GM12865 (cell line): ENCODE measurements at places on chromosomes 2 and 18.

- no peak for DNase-seq
These were observed 5.1 kb downstream of the TXNL4A start for GRCh38 chr18:79983253-79983652.

DNA sequence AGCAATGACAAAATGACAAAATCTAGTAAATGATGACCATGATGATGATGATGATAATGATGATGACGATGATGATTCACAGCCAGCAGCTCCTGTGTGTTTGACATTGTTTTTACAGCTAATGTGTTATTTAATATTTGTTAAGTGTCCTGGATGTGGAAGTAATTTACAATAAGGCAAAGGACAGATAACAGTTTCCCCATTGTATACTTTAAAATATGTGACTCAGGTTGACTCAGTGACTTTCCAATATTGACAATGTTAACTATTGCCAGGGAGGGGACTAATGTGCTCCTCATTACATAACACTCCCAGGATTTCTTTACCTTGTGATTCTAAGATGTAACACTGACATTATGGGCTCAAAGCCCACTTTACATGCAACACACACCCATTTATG lies 602.2 kb downstream of the FBXO15 start:
- DNase-seq = no peak

GRCh38 chr2:2867397-2867979 lies 510.1 kb downstream of the EIPR1 start:
- DNase-seq = no peak

GRCh38 chr2:74457129-74457548 lies 1.1 kb upstream of the WBP1 start:
- DNase-seq = no peak

DNA sequence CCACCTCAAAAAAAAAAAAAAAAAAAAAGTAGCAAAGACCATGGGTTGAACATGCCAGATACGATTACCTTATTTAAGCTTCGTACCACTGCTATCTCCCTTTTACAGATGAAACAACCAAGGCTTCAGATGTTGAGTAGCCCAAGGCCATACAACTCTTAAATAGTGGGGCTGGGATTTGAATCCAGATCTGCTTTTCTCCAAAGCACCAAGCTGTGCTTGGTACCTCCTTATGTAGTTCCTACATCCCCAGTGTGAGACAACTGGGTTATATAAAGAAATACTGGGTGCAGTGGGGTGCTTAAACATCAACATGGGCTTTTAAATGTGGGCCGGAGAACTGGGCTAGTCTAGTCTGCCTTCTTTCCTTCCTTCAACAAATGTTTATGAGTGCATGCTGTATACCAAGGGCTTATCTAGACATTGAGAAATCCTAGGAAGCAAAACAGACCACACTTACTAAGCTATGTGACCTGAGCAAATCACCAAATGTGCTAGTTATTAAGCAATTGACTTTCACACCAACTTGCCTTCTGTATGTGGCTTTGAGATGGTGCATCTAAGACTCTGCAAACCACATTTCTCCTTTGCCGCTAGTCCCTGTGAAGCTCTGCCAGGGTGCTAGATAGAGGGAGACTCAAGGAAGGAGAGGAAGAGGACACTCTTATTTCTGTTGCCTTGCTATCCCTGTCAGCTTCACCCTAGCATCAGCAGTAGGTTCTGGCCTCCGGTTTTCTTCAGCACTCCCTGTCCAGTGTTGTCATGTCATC lies 206.8 kb upstream of the FBXO11 start:
- no peak for DNase-seq

GRCh38 chr2:43228756-43229659 lies 2.6 kb upstream of the ZFP36L2 start:
- peak; percentile 69 for DNase-seq

DNA sequence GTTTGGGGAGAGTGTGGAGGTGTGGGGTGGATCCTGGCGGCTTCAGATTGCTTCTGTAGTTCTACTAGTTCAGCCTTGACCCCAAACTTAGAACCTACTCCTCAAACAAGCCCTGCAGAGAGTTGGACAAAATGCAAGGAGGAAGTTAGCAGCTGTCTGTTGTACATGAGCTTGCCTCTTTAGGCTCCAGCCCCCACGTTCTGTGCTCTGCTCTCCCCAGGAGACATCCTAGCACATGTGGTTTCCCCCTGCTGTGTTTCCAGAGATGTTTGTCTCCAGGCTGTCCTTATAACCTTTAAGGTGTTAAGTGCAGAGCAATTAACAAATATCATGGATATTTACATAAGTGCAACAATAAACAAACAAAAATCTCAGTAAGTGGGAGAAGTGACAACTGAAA lies 111.1 kb downstream of the ACOXL start:
- no peak for DNase-seq

GRCh38 chr2:128475427-128476211 lies 157.0 kb upstream of the HS6ST1 start:
- no peak for DNase-seq

DNA sequence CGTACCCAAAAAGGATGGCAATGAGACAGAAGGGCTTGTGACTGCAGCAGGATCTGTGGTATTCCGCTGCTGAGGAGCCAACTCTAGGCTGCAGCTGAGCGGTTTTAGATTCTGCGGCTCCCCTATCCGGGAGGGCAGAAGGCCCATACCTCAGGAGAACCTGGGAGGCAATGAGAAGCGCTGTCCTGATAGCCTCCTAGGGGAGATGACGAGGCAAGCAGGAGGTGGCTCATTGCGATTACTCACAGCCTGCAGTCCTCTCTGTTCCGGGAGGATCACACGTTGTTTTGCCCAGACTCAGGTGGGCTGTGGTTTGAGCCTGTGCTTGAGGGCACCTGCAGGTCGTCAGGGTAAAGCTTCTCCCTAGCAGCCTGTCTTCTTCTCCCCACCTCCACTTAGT lies 65.1 kb downstream of the COA5 start:
- DNase-seq = no peak

DNA sequence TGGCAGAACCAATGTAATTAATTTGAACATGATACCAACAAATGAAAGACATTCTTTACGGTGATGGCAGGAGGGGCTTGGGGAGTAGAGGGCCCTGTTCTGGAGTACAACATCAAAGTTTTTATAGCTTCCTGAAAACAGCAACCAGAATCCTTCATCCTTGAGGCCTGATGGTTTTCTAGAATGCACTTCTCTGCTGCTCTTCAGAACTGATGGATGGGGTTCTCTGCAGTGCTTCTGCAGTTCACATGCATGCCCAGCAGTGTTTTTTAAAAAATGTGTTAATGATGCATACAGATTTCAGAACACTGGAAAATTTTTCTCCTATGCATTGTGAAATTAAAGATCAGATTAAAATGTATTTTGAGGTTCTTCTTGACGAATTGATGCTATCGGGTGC lies 2.5 kb downstream of the LTBP1 start:
- no peak for DNase-seq

GRCh38 chr2:25368660-25369059 lies 26.9 kb upstream of the DNMT3A start:
- no peak for DNase-seq

DNA sequence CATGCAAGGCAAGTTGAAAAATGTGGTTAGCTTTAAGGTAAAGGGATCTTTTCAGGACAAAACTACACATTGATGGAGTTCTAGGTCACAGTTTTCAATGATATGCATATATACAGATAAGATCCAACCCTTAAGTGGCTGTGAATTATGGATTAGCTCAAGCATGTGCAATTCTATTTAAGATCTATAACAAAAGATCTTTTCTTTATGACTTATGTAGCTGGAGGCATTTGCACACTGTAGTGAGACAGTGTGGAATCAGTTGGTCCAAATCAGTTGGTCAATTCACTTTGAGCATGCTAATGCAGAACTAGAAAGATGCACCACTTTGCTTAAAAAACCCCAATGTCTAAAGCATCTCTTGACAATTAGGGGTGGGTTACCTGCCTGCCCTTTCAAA lies 417.1 kb upstream of the ZEB2 start:
- no peak for DNase-seq

DNA sequence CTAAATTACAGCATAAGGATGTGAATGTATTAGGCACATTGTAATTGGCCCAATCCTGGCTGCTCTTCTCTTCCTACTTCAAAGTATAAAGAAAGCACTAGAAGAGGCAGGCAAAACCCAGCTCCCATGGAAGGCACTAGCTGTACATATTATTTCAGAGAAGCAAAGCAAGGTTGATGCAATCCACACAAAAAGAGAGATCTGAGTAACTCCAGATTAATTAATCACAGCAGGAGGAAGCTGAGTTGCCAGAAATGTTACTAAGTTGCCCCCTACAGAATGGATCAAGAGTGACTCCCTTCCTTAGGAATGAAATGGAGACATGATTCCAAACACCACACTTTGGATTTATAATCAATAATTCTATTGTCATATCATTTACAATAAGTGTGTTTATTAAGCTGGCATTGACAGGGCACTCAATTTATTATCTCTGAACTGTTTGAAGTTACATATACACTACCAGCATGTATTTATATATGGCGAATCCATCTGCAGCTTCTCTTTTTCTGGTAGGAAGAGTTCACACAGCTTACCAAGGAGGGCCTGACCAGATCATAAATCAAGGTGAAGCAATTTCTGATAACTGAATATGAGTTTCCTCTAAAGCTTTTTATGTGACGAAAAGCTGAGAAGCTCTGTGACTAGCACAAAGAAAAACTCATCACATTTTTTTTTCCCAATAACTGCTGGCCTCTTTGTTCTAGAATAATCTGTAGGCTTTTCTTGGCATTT lies 393.1 kb upstream of the LYPD1 start:
- no peak for DNase-seq

- no peak for DNase-seq
These were observed 207.2 kb downstream of the LRP1B start for GRCh38 chr2:141923657-141924056.

DNA sequence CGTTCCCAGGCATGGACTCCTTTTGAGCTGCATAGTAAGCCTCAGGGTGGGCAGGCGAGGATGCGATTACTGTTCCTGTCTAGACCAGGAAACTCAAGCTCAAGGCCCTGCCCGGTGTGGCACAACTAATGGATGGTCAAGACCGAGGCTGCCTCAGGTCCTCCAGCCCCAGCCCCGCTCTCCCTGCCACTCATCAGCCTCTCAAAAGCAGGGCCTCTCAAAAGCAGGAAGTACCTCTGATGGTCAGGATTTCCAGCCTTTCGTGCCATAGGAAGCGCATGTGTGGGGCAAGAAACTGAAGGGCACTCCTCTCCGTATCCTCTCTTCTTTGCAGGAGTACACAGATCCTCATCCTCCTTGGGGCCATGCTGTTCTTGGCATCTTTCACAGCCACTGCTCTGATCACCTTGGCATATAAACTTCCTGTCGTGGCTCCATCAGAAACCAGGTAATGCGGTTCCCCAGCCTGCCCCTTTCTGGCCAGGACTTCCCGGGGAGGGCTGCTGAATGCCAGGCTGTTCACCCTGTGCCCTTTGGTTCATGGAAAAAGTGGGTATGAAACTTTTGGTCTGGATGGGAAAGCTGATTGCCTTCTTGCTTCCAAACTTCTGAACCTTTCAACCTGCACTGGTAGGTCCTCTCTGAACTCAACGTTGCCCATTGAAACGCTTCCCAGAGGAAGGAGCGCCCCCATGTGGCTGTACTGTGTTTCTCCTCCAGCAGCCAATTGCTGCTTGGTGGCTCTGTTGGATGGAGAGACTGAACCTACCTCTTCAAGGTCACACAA lies 82.8 kb upstream of the SEC11C start:
- peak; percentile 77 for DNase-seq

GRCh38 chr2:212974692-212975091 lies 176.7 kb downstream of the IKZF2 start:
- no peak for DNase-seq

GRCh38 chr2:102005989-102006885 lies 14.5 kb downstream of the IL1R2 start:
- DNase-seq = peak; percentile 60

DNA sequence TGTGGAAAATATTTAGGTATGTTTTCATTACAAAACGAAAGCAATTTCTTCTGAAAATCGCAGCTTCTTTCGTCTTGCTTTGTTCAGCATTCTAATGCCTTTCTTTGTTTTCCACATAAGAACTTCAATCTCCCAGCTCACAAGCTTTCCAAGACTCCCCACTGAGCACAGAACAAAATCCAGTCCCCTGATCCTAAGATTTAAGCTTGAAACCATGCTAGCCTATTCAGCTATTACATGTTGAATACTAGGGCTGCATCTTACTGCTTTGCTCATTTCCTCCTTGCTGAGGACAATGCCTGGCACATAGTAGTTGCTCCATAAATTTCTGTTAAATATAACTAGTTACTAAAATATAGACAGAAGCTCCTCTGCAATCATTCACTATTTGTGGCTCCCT lies 160.6 kb downstream of the GALNT3 start:
- DNase-seq = no peak

- DNase-seq = peak; percentile 30
These were observed 12.1 kb downstream of the PTMA start for GRCh38 chr2:231720292-231720986.

GRCh38 chr18:23967321-23968089 lies 47.0 kb upstream of the TTC39C start:
- DNase-seq = peak; percentile 63

DNA sequence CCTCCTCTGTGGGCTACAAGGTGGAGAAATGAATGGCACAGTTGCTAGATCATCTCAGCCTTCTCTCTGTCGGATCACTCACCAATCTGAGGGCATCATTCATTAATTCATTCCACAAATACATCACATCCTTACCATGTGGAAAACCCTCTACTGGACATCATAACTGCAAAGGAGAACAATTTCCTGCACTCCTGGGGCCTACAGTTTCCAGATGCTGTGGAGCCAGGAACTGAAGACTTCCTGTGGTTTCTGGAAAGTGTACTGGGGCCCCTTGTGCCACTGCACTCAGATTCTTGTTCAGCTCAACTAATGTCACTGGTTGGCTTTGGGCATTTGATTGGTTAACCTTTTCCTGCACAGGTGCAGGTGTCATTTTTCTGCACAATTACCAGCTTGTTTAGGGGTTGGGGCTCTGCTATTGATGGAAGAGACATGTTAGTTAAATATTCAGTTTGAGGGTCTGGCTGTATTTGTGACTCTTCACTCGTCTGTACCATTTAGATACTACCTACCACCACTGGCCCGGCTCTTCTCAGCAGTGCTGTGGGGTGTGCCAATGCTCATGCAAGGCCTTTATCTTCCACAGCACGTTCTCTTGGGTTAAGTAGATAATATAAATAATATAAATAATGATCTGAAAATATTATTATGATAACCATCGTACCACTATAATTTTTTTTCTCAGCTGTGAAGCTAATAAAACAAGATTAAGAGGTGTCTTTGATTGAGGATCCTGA lies 427.3 kb downstream of the TSN start:
- no peak for DNase-seq
